ENCODE measurements at places on chromosomes 6 and 20.
A peak's percentile ranks its signal among the peaks of the same experiment; 100 is the strongest.

DNA sequence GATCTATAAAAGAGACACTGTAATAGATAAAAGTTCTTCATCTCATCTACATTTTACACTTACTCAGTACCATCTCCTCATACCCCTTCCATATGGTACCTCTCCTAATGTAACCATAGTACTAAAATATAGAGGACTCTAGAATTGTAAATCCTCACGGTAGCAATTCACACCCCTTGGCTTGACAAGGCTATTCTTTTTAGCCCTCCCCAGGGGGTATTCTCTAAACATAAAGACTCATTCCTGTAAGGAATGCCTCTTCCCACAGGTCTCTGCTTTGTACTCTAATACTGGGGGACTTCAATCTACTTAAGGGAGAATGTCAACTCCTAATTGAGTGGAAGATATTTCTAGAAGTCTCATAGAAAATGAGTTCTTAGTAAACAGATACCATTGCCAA lies 85.9 kb downstream of the VIP start:
- no peak for ATAC-seq

- no peak for ATAC-seq
Measured at GRCh38 chr20:37226889-37227288, 34.7 kb downstream of the GHRH start.

- ATAC-seq = no peak
Measured at GRCh38 chr20:8375898-8376297, 243.8 kb downstream of the PLCB1 start.

GRCh38 chr20:33826270-33826897 lies 15.2 kb downstream of the CHMP4B start:
- ATAC-seq = no peak

DNA sequence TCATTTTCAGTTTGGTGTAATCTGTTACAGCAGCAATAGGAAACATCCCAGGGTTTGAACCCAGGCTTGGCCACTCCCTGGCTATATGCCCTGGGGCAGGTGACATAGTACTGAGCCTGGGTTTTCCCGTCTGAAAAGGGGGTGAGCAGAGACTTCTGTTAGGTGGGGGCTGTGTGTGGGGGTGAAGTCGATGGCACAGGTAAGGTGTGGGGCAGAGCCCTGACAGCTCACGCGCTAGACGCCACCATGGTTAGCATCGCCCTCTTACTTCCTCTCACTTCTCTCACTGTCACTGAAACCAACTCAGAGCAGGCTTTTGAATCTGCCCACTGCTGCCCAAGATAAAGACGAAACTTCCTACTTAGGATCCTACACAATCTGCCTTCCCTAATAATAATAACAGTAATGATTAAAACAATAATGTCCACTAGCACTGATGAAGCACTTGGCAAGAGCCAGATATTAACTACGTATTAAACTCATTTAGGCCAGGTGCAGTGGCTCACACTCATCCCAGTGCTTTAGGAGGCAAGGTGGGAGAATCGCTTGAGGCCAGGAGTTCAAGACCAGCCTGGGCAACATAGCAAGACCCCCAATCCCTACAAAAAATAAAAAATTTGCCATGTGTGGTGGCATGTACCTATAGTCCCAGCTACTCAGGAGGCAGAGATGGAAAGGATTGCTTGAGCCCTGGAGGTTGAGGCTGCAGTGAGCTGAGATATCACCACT lies 117.9 kb upstream of the PTPN1 start:
- ATAC-seq = peak; percentile 71

DNA sequence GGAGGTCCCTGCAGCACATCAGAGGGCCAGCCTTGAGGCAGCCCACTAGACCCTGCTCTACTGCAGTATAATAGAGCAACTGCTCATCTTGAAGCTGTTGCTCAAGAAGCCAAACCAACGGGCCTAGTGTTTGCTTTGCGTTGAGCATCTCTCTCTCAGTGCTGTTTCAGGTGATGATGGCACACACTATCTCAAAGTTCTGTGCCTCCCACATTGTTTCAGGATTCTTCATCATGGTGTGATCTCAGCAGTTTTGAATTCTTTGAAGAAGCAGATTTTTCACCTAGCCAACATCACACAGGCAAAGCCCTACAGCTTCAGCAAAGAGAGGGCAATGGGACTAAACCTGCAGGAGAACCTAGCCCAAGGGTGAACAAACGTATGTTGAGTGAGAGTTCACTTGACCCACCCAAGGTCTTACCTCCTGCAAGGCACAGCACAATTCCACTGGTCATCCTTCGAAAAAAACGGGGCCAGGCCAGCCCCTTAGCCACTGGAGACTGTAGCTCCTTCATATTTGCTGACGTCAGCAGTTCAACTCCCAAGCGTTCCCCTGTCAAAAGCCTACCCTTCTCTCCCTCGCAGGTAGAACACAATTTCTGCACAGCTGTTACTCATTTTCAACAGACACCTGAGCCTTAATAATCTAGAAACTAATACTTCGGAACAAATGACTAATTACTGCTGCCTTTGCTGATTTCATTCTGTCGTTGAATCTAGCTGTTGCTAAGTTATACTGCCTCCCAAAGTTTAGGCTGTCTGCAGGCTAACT lies 15.8 kb downstream of the MYB start:
- ATAC-seq = no peak

Data from stimulated activated memory B cell treated with anti-CD40 and anti-IgM and Interleukin-4, amounts not matched to agents 10 μg/mL and 1 μg/mL and 100 μg/mL, for 72 hours (primary cell).